SW480 (cell line): ENCODE measurements at places on chromosomes 7 and 10.

GRCh38 chr7:52741670-52742290, 293.7 kb upstream of the POM121L12 start:
- peak; percentile 16 for DNase-seq

DNA sequence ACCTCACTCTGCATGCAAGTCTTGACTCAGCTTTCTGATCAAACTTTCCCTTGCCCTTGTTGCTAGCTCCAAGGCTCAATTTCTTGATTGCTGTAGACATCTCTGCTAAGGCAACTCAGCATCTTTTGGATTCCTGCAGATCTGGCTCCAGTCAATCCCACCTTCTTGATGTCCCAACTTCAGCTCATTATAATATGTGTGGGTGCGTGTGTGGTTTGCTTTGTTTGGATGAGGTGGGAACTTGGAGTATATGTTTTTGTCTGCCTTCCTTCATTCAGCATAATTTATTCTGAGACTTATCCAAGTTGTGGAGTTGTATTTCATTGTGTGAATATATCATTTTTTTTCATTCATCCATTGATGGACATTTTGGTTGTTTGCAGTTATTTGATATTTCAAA, 364.8 kb upstream of the IGFBP3 start:
- no peak for DNase-seq

DNA sequence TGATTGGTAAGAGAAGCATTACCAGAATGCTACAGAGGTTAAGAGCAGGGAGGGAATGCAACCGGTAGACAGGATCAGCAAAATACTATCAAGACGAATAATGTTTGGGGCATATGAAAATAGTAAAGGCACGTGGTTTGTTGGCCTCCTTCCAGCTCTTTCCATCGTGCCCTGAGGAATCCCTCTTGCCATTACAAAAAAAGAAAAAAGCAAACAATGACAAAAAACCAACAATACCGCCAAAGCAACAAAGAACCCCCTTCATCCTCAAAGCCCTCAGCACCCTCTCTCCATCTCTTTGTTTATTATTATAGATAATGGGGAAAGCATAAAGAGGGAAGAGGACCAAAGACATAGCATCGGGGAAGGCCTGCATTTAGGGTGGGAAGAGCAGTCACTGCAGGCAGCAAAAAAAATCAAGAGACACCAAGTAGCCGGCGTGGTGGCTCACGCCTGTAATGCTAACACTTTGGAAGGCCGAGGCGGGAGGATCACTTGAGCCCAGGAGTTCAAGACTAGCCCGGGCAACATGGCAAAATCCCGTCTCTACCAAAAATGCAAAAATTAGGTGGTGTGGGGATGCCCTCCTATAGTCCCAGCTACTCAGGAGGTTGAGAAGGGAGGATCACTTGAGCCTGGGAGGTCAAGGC, 78.0 kb downstream of the HIP1 start:
- no peak for DNase-seq

GRCh38 chr7:47180516-47180826, 401.4 kb downstream of the TNS3 start:
- no peak for DNase-seq

GRCh38 chr7:22723181-22723601, 3.8 kb upstream of the IL6 start:
- no peak for DNase-seq

GRCh38 chr7:1895664-1896515, 225.8 kb downstream of the ELFN1 start:
- no peak for DNase-seq

GRCh38 chr7:13988731-13989125, 738 bp downstream of the ETV1 start:
- no peak for DNase-seq

DNA sequence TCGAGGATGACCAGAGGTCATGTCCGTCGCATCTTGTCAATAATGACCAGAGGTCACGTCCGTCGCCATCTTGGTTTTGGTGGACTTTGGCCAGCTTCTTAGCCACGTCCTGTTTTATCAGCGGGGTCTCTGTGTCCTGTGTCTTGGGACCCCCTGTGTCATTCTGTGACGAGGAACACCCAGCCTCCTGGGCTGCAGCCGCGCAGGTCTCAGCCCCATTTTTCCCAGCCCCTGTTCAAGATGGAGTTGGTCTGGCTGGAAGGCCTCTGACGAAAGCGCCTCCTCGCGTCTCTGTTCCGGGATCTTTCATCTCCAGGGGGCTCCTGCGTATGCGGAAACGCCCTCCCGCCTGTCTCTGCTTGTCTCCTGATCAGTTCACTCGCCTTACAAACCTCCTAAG, 134.2 kb downstream of the ELFN1 start:
- DNase-seq, result no peak

- no peak for DNase-seq
Observed at GRCh38 chr7:139876622-139877283, 47.7 kb downstream of the TBXAS1 start.

DNA sequence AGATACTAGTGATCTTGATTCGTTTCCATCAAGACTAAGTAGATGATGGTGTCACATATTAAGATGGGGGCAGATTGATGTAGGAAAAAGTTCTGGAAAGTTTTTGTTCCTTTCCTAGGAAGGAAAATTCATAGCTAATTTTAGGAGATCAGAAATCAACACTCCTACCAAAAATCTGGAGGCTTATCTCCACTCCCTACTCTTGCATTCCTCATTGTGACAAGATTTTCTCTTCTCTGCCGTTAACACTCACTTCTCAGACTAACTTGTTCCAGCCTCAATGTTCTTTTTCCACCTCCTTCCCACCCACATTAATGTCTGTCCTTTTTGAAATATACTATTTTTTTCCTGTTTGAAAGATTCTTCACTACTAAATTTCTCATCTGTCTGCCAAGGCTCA, 851.9 kb upstream of the GHITM start:
- no peak for DNase-seq

DNA sequence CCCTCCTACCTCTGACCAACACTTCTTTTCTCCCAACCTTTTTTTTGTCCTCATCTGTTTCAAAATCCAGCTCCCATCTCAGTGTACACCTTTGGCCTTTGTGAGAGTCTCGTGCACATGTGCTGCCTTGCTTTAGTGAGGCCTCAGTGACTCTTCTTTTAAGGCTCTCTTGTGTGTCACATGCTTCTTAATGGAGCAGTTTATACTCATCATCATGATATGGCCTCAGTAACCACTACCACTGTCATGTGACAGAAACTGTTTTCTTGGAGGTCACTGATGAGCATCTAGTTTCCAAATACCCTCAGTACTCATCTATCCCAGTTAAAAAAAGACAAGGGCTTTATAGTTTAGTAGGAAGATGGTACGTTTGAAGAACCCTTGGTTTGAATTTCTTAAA, 8.1 kb upstream of the ARHGAP22 start:
- no peak for DNase-seq

GRCh38 chr10:22648547-22648961, 65.8 kb downstream of the PIP4K2A start:
- DNase-seq, result no peak

DNA sequence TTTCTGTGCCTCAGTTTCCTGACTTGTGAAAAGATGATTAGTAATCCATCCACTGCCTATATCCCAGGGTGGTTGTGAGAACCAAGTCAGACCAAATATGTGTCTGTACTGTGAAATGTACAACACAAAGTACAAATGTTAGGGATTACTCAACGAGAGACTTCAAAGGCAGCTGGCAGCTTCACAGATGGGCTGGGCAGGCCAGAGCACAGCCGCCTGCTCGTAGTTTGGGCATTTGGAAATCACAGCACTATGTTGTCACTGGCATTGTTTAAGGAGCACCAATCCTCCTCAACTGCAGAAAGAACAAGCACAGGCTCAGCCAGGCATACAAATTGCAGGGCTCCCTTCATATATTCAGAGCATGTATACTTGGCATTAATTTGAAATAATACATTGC, 64.5 kb upstream of the C10orf90 start:
- DNase-seq, result peak; percentile 13

GRCh38 chr10:61765176-61766087, 102.7 kb downstream of the CABCOCO1 start:
- no peak for DNase-seq

GRCh38 chr10:15046626-15047025, 2.9 kb downstream of the OLAH start:
- DNase-seq, result no peak

DNA sequence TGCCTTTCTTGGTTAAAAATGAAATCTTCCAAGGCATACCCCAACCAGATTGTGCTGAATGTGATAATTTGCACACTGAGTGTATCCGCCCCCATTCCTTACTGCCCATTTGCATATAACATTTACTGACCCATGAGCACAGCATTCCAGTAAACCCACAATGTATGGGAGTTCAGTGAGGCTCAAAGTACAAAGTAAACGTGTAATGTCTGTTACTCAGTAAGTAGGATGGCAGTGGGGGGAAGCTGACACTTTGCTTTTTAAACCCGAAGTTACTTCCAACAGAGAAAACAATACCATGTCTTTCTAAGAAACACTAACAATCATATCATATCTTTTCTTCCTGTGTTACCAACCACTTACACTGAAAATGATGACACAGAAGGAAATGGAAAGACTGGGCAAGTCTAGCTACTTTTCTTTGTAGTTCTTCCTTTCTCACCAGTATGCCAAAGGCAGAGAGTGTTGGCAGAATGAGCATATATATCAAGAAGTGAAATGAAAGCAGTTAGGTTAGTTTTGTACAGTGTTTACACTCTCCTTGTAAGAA, 27.1 kb upstream of the SOSTDC1 start:
- peak; percentile 92 for DNase-seq

DNA sequence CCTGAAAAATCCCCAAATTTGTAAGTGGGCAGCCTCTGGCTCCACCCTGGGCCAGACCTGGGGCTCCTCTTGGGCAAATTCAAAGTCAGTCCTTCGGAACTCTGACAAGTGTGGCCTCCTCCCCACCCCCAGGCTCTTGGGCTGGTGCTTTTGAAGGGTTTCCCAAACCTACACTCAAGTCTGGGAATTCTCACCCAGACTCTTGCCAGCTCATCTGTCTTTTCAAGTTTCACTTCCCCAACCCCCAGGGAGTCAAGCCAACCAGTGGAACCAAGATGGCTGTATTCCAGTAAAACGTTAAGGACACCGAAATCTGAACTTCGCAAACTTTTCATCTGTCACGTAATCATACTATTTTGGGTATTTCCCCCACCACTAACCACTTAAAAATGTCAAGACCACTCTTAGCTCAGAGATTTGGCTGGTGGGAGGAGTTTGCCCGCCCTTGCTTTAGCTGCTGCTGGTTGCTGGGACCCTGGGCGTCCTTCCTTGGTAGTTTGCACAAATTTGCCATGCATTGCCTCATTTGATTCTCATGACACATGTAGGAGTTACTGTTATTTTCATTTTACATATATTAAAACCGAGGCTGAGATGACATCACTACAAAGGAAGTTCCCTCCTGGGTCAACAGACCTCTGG, 1.7 kb upstream of the MYO1G start:
- no peak for DNase-seq

DNA sequence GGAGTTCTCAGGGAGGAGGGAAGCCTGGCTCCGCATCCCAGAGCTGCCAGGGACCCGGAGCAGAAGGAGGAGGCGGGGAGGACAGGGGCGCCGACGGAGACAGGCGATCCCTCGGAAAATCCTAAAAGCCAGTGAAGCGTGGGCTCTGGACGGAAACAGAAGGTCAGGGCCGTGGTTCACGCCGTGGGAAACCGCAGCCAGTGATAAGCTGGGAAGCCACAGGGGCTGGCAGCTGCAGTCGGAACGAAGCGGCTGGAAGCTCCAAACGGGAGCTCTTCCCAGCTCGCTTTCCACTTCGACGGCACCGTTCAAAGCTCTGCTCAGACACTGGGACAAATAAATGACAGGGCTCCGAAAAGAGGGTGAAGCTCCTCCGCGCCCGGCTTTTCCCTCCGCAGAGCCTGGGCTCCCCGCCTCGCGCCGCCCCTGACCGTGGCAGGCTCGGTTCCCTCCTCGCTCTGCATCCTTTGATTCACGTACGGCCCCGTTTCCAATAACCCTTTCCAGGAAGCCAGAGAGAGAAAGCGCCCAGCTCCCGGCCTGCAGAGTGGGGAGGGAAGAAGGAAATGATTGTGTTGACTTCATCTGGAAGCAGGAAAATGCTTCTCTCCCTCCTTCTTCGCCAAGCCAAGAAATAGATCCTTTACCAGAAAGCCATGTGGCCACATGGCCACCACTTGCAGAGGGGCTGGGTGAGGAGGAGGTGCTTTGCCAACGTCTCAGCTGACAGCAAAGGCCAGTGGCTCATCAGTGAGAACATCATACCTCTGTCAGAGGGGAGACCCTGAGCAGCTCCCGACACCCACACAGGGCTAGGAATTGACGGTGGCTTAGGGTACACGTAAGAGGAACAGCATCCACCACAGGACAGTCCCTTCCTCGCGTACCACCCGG, 57.4 kb downstream of the ADRB1 start:
- peak; percentile 68 for DNase-seq

- peak; percentile 69 for DNase-seq
Observed at GRCh38 chr10:5442065-5442989, 30.0 kb downstream of the NET1 start.

DNA sequence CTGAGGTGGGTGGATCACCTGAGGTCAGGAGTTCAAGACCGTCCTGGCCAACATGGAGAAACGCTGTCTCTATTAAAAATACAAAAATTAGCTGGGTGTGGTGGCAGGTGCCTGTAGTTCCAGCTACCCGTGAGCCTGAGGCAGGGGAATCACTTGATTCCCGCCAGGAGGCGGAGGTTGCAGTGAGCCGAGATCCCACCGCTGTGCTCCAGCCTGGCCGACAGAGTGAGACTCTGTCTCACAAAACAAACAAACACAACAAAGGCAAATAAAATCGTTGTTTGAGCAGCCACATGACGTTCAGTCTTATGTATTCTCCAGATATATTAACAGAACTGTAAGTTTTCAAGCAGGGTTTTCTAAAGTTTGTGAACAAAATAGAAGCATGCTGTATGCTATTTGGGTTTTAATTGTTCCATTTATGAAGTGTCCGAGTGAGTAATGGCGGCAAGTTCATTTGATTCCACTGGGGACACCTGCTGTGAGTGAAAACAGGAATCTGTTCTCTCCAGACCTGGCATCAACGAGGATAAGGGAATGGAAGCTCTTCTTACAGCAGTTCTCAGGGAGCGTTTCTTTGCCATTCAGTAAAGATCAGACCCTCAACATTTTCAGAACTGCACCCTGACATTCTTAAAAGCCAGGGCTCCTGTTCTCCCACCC, 122.5 kb upstream of the PITRM1 start:
- DNase-seq, result no peak

DNA sequence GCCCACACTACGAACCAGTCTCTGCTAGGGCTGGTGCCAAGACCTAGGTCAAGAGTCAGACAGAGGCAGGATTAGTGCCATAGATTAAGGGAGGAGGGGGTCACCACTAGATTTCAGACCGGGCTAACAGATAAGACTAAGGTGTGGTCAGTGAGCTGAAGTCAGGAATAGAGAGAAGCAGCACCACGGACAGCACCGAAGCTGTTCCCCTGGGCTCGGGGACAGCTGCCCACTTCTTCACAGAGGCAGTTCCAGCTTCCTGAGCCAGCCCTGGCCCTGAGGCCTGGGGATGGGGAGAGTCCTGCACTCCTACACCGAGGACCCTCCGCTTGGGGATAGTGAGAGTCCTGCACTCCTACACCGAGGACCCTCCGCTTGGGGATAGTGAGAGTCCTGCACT, 11.2 kb upstream of the JAKMIP3 start:
- DNase-seq, result no peak

DNA sequence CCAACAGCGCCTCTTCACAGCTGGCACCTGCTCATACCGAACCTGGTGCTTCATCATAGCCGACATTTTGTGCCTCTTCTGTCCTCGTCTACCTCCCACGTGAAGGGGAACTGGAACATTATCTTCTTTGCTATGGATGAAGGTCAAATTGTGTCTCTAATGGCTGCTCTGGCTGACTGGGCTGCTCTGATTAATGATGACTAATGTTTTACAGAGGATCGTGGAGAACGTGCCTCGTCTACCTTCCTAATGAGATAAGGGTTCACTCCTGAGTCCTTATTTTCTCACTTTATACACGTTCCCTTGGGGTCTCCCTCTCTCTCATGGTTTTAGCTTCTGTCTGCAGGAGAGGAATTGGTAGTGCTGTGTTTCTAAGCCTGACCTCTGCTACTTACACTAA, 420.3 kb downstream of the PHTF2 start:
- no peak for DNase-seq
